ENCODE measurements at places on chromosomes 7 and 10.

DNA sequence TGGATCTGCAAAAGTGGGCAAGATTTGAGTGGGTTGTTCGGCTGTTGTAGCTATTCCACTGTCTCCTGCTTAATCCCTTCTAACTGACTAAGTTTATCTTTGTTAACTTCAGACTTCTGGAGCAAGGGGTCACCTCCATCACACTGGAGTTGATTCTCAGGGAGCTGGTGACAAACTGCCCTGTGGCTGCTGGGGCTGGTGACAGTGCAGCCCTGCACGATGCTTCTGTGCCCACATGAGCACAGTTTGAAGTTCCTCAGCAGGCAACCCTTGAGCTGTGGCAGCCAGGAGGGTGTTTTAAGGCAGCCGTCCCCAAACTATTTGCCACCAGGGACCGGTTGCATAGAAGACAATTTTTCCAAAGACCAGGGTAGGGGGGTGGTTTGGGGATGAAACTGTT is 40.5 kb downstream of the ADRB1 start:
- no peak for DNase-seq

- DNase-seq: no peak
Observed at GRCh38 chr7:44735403-44736165, 13.1 kb upstream of the ZMIZ2 start.

GRCh38 chr10:17233286-17233991 is 5.4 kb downstream of the VIM start:
- no peak for DNase-seq

GRCh38 chr10:114550756-114551635 is 107.1 kb downstream of the ABLIM1 start:
- DNase-seq: peak; percentile 67

DNA sequence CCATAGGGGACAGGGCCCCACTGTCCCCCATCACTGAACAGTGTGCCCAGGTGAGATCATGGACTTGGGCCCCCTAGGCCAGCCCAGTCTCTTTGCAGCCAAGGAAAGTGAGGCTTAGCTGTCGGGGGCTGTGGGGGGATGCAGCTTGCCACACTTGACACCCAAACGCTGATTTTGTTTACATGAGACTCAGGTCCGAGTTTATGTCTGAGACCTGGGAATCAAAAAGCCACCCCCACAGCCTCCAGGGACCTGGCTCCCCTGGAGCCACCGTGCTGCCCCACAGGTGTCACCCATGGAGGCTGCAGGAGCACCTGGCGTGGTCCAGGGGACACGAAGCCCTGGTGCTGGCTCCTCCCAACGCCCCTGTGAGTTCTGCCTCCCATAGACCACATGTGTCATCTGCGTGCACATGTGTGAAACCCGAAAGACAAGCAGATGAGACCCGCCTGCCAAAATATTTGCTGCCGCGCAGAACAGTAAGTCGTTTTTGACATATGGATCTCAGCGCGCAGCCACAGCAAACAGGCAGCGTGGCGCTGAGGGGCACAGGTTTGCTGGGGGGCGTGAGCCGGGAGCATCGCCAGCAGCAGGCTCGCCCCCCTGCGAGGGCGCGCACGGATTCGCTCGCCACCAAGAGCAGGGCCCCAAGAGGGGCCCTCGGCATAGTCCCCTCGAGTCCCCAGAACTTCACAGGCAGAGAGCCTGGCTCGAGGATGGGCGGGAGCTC is 112.3 kb downstream of the LHPP start:
- no peak for DNase-seq

DNA sequence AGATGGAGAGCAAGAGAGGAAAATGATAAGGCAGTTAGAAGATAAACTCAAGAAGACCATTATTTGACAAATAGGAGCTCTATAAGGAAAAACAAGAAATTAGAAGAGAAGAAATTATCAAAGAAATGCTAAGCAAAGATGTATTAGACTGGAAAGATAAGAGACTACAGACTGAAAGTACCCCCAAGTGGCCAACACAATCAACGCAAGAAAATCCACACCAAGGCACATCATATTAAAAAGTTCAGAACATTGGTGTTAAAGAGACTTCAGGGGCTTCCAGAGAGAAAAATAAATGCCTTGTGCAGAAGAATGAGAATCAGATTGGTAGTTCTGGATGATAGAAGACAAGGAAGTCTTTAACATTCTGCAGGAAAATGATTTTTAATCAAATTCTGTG is 46.0 kb downstream of the SH2D4B start:
- peak; percentile 64 for DNase-seq

DNA sequence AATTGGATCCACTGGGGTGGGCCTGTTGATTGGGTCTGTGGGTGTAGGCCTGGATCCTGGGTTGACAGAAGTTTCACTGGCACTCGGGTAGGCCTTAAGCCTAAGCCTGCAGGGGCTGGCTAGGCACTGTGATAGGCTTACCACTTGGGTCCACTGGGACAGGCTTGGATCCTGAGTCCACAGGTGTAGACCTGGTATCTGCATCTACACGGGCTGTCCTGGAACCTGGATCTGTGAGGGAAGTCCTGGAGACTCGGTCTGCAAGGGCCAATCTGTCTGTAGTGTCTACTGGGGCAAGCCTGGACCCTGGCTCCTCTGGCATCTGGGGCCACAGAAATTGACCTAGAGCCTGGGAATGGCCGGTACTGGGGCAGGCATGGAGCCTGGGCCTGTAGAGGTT is 219.0 kb upstream of the NRG3 start:
- no peak for DNase-seq

DNA sequence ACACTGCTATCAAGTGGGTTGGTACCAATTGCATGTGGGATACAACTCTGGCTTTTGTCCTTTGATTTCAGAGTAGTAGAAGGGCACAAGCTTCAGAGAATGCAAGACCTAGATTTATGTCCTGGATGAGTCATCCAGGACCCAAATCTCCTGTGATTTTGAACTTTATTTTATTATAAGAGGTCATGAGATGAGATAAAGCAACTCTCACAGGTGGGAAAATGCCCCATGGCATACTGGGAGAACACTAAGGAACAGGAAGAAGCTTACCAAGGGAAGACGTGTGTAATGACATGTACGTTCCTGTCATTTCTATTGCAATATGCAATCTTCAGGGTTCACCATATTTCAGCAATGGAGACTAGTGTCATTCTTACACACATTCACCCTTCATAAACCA is 966 bp downstream of the MALRD1 start:
- no peak for DNase-seq

DNA sequence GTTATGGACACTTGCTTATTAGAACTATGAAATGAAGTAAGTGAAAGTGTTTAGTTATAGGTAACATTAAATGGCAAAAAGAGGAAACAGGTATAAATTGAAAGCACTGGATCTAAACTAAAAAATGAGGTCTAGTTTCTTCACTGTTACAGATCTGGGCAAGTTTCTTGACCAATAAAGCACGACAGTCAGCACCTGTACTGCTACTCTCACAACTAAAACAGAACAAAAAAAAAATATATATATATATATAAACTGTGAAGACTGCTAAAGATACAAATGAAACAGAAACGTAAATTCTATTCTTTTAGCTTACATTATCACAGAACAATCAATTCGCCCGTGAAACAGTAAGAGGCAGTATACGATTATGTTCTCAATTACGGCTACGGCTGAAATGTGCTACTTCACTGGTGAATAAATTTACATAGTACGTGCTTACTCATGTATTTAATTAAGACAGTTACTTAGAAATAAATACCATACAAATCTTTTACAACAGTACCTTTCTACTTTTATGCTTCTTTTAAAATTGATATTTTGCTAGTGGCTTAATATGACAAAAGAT is 4.2 kb downstream of the AHR start:
- peak; percentile 76 for DNase-seq

DNA sequence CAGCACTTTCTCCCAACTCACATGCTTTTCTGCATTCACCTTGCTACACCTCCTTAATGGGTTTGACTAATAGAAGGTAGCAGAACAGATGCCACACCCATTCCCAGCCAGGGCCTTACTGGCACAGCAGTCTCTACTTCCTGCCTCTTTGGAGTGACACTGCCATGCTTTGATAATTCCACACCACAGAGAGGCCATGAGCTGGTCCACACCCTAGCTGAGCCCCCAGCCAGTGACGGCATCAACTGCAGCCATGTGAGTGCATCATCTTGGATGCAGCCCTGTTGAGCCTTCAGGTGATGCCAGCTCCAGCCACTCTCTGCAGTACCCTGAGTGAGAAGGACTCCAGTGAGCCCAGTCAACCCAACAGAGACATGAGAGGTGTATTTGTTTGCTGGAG is 27.5 kb upstream of the EZH2 start:
- no peak for DNase-seq

GRCh38 chr7:156039971-156040677 is 227.9 kb upstream of the SHH start:
- no peak for DNase-seq

DNA sequence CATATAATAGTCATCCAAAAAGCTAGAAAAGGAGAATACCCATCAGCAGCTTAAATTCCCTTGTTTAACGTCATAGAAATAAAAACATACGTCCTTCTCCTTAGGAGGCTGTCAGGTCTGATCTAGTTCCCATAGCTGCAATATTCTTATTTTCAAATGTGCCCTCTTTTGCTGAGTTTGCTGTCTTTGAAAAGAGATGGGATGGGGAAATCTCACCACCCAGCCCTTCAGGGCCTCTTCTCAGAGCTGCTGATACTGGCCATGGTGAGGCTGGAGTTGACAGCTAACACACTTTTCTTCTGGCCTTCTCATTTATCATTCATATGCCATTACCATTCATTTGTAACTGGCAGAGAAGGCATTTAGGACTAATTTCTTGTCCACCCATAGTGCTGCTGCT is 5.1 kb upstream of the PCGF5 start:
- DNase-seq: no peak

DNA sequence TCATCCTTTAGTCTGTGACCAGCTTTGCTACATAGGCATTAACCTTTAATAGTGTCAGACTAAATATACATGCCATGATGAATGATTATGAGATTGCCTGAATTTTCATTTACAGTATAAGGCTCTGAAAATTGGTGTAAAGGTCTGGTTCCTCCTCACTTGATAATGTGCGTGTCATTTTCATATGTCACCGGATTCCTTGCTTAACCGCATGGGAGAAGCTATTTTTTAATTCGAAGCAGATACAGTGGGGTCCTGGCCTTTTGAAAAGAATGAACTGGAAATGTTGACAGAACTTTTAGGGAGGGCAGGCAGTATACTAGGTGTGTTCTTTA is 192.4 kb upstream of the SH2B2 start:
- no peak for DNase-seq

- DNase-seq: no peak
Observed at GRCh38 chr7:151897161-151897731, 20.3 kb upstream of the PRKAG2 start.

- no peak for DNase-seq
Observed at GRCh38 chr7:153065051-153065450, 305.5 kb downstream of the ACTR3B start.

GRCh38 chr7:129143724-129144094 is 798 bp upstream of the TSPAN33 start:
- DNase-seq: no peak

DNA sequence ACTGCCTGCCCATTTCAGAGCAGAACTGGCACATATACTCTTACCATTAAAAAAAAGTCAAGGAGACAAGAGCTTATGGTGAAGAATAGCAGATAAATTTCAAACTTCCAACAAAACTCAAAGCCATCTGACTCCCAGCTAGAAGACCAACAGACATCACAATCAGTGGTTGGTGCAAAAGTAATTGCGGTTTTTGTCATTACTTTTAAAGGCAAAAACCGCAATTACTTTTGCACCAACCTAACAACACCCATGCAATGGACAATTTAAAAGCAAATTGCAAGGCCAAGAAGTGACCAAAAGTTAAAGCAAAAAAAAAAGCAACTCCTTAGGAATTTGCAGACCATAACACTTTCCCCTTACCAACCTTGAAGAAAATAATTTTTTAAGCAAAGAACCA is 18.8 kb downstream of the GLI3 start:
- DNase-seq: no peak

- DNase-seq: no peak
Observed at GRCh38 chr7:22201186-22201880, 155.6 kb downstream of the RAPGEF5 start.
